ENCODE measurements at places on chromosomes 11 and 22.
A peak's percentile ranks its signal among the peaks of the same experiment; 100 is the strongest.

DNA sequence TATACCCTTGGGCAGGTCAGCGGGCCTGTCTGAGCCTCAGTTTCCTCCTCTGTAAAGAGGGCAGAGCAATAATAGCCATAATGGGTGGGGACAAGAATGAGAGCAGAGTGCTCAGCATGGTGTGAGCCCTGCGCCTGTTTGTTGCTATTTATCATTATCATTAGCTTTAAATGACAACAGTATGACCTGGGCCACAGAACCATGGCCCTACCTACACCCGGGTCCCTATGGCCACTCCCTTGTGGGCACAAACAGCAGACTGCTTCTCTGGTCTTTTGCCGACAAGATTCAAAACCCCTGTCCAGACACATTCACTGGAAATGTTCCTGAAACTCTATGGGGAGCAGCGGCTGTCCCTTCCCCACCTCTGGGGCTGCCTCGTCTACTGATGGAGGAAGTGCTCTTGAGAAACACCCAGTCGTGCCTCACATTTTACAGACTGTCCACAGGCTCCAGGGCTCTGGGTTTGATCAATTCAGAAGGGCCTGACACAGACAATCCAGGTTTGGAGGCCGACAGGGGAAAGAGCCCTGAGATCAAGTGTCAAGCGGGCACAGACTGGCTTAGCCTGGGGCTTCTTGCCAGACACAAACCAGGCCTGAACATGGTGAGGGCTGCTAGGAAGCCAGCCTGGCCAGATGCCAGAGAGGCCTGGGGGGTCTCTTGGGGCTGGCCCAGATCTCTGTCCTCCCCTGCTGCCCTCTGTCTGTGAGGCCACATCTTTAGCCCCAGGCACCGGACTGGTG, 112.5 kb upstream of the CD82 start:
- DNase-seq: no peak

DNA sequence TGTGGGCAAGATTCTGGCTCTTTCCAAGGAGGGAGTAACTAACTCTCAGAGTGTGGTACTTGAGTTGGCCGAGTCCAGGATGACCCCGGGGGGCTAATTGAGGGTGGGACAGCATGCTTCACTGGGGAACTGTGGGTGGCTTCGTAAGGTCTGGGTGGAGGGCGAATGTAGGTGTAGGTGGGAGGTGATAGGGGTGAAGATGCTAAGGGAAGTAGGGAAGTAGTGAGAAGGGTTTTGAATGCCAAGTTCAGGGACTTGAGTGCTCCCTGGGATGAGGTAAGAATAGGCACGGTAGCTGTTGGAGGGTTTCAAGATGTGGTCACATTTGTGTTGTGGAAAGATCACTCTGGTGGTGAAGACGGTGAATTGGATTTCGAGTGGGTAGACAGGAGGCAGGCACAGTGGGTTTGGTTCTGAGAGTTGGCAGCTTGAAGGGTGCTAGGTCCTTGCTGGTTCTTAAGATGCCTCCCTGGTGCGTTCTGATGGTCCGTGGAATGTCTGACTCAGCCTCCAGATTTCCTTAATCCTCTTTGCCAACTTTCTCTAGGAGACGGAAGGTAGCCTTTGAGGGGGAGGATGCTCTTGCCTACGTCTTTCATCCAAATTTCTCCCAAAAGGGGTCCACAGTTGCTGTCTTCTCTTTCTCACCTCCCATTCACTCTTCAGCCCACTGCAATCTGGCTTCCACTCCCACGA, 2.5 kb upstream of the DNAL4 start:
- DNase-seq: no peak

DNA sequence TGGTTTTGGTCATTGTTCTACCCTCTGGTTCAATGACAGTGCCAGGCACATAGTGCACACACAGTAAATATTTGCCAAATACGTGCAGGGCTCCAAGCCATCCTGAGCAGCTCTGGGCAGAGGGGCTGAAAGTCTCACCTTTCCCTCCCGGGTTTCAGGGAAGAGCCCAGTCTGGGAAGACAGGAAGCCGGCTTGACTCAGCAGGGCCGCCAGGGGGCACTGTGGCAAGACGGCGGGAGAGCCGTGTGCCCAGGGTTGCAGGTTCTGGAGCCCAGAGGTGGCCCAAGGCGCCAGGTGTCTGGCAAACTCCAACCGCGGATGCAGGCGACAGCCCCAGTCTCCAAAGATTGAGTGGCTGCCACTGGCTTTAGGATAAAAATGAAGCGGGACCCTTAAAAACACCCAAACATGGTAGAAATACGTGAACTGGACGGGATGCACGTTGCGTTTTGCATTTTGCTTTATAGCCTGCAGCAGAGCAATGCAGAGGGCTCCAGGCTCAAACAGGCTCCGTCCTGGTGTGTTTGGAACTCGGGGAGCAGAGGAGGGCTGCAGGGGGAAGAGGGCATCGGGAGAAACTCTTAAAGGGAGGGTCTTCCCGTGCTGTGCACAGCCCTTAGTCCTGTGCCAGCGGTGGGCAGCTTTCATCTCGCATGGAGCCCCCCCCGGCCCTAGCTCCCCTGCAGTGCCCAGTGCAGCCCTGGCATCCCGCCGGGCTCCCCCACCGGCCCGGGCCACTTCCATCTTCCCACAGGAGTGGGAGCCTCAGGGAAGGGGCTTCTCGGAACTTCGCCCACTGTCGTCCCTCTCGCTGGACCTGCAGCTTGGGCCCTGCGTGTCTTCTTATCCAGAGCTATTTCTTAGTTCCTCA, 10.7 kb downstream of the KRTAP5-5 start:
- peak; percentile 24 for DNase-seq

DNA sequence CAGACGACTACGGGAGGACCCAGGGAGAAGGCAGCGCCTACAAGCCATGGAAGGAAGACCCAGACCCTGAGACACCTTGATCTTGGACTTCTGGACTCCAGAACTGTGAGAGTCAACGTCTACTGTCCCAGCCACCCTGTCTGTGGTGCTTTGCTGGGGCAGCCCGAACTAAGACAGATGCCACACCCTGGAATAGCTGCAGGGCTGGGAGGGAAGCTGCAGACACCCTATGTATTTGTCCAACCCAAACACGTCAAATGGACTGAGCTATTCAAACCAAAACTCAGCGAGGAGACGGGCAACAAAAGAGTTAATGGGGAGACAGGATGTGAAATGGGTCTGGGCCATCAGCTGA, 169.3 kb downstream of the CTTN start:
- no peak for DNase-seq

GRCh38 chr22:31343235-31344191, 2.6 kb downstream of the PATZ1 start:
- DNase-seq: peak; percentile 45

DNA sequence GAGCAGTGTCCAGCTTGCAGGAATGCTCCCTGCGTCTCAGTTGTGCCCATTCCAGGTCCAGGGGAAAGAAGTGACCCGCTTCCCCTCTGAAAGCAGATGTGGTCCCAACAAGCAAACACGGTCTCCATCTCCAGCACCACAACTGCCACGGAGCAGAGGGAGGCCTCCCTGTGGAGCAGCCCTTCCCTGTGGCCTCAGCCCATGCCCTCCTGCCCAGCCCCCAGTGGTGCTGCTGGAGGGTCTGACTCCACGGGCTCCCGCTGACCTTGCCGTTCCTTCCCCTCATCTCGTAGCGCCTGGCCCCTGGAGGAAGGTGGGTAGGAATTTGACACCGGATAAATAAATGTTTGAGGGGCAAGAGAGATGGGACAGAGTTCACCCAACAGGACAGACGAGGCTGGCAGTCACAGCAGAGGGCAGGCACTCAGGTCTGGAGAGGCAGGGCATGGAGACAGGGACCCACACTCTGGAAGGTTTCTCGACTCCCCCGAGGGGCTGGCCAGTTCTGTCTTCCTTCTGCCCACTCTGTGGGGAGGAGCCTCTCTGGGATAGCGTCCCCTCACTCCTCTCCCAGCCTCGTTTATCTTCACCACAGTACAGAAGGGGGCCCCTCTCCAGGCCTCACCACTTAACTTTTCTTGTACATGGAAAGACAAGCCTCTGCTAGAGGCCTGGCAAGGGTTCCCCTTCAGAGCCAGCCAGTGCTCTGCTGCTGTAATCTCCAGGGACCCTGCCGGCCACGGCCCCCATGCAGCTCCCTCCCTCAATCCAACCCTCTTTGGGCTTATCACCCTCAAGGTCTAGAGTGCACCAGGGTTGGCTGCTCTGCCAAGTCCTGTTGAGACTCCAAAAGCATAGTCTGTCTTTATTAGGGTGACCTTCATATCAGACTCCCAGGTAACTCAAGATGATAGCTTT, 7.5 kb upstream of the ST3GAL4 start:
- no peak for DNase-seq

DNA sequence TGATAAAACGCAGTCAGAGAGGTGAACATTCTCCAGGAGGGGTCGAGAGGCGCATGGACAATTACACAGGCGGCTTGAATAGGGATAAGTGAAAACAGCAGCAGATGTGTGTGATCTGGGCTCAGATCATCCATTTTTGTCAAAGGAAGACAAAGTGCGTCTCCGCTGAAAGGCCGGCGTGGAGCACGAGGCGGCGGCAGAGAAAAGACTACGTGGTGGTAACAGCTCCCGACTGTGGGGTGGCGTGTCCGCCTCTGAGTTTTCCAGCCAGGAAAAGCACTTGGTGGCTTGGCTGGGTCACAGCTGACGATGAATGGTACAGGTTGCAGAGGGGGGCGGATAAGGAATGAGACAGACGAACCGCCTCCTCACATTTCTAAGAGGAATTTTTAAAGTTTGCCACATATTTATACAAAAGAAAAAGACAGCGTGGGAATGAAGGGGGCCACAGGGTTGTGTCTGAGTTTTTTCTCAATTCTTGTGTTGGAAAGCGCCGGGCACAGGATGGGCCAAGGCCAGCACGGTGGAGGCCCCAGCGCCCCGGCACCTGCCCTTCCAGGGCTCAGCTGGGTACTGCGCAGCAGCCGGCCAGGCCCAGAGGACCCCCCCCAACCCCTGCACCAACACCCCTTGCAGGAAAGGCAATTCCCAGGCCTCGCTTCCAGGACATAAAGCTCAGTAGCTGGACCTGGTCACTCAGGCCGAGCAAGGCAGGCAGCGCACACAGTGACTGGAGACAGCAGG, 80.4 kb downstream of the TRMU start:
- no peak for DNase-seq

DNA sequence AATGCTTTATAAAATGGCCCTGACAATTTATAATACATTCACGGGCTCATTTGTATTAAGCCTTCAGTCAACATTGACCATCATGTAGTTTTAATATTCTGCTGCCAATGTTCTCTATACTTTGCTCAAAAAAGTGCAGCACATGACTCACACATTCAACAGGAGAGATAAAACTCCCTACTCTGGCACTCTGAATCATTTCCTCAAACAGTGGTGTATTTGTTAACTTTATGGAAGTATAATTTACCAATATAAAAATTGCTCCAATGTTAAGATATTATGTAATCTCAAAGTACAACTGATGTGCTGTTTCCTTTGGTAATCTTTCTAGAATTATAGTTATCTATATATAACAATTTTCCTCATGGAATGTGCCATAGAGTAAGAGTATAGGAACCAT, 39.9 kb downstream of the MAML2 start:
- no peak for DNase-seq
